Fibroblast of pulmonary artery (primary cell): ENCODE measurements at places on chromosomes 11 and 22.

- peak; percentile 90 for DNase-seq
These were observed 35.4 kb upstream of the AMOTL1 start for GRCh38 chr11:94732617-94733281.

- no peak for DNase-seq
These were observed 1381.5 kb upstream of the TENM4 start for GRCh38 chr11:80822308-80822707.

- DNase-seq = peak; percentile 35
These were observed 38.6 kb downstream of the IGF2 start for GRCh38 chr11:2100361-2101170.

GRCh38 chr11:45259592-45259991 is 26.5 kb downstream of the SYT13 start:
- DNase-seq = no peak

- no peak for DNase-seq
These were observed 36.9 kb downstream of the CNTF start for GRCh38 chr11:58659404-58659803.

DNA sequence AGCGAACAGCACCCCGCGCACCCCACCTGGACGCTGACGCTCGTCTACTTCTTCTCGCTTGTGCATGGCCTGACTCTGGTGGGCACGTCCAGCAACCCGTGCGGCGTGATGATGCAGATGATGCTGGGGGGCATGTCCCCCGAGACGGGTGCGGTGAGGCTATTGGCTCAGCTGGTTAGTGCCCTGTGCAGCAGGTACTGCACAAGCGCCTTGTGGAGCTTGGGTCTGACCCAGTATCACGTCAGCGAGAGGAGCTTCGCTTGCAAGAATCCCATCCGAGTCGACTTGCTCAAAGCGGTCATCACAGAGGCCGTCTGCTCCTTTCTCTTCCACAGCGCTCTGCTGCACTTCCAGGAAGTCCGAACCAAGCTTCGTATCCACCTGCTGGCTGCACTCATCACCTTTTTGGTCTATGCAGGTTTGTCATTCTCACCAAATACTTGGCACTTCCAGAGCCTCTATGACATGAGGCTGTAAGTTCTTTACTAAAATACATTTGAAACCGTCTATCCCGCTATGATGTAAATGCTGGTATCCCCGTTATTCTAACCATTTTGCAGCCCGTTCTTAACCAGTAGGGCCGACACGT is 535 bp downstream of the AQP11 start:
- peak; percentile 29 for DNase-seq

DNA sequence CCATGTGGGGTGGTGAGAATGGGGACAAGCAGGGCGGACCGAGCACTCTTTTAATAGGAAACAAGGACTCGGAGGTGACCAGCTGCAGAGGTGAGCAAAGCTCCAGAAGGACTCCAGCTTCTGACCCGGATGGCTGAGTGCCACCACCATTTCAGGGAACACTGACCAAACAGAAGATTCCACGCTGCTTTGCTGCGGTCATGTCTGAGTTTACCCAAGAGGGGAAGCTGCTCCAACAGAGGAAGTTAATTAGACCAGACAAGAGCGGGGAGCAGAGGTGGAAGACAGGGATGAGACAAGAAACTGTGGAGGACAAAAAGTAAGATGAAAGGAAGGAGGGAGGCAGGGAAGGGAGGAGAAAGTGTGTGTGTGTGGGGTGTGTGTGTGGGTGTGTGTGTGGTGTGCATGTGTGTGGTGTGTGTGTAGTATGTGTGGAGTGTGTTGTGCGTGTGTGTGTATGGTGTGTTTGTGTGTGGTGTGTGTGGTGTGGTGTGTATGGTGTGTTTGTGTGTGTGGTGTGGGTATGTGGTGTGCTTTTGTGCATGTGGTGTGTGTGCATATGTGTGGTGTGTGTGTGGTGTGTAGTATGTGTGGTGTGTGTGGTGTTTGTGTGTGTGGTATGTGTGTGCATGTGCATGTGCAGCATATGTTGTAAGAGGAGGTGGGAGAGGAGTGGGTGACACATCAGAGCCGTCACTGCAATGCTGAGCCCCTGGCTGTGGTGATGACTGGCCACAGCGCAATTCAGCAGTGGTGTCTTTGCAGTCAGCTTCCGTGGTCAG is 82.2 kb upstream of the AKIP1 start:
- DNase-seq = no peak

- DNase-seq = peak; percentile 11
These were observed 117.6 kb downstream of the ARHGAP8 start for GRCh38 chr22:44870021-44870420.

DNA sequence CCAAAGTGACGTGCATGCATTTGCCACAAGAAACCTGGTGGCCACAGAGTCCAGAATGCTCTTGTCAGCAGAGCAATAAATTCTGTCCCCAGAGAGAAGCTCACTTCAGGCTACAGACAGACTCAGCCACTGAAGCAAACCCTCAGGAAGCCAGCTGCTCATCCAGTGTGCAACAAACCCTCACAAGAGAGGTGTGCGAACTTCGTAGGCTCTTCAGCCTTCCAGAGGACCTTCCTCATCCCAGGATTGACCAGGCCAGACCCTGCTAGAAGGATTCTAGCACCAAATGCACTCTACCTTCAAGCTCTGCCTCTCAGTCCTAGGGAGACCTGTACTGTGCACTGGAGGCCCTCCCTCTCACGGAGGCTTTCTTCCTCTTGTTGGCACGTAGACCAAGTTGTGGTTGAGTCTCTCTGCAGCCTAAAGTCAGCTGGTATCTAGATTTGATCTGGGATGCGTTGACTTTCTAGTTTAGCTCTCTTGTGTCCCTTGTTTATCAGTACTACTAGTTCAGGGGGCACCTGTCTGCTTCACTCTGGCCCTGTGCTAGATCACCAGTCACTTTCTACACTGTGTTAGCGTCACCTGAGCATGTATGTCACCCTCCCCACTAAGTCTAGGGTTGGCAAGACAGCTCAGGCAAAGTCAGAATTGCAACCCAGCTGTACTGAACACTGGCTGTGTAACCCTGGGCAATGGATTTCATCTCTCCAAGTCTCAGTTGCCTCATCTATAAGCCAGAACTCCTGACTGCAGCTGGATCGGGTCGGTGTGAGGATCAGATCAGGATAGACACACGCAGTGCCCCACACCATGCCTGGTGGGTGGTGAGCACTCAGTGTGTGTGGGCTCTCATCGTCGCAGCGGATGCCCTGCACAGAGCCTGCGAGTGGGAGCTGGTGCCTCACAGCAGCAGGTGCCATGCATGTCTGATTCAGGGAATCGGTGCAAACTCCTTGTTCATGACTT is 22.1 kb upstream of the TMPRSS13 start:
- DNase-seq = no peak

- no peak for DNase-seq
These were observed at the start of gene IGLL5 for GRCh38 chr22:22887621-22888503. Gene IGLL5 (plus strand): TSS chr22:22887816. CDS start chr22:22888054, 238 bp downstream.

DNA sequence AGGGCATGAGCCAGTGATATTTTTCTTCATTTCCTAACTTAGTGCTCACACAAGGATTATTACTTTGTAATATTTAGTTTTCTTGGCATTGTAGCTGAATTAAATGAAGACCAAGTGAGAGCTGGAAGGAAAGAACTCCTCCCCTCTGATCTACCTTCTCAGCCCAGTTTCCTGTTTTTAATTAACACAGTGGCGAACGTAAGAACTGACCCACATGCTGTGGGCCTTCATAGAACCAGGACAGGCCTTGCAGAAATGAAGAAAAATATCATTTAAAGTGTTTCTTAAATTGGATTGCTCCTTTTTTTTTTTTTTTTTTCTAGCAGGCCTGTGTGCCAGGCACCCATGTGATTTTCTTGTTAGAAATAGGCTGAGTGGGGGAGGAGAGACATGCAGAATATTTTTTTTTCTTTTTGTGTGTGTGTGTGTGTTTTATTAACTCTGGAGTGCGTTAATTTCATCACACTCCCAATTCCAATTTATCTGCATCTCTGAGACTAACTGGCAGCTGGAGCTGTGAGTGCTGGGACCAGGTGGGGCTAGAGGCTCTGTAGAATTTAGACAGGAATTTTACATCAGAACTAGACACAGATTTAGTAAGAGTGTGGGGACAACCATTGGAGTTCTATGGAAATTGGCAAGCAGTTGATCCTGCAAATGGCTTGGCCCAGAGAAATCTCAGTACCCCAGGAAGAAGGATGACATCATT is 320.5 kb downstream of the DDX10 start:
- DNase-seq = no peak

DNA sequence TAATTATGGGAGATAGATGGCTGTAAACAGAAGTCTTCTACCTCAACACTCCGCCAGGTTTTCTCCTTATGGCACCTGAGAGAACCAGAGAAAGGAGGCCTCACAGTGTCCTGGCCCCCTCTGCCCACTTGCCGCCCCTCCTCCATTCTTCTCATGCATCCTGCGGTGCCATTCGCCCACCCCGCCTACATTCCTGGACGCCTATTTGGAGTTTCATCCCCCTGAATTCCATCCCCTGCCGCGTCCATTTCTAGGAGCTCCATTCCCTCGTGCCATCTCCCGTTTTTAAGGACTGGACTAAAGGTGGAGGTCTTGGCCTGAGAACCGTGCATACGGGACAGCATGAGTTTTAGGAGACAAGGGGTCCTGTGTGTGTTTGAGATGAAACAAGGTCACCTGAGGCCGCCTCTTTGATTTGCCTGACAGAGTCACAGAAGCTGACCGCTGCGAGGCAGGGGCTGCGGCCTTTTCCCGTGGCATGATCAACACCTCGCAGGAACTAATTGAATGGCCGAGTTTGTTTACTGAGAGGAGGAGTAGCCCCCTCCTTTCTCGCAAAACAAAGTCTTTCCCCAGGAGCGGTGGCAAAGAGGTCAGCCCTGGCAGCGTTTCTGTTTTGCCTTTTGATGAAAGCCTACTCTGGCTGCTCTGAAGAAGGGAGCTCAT is 246.2 kb downstream of the ST3GAL4 start:
- no peak for DNase-seq

DNA sequence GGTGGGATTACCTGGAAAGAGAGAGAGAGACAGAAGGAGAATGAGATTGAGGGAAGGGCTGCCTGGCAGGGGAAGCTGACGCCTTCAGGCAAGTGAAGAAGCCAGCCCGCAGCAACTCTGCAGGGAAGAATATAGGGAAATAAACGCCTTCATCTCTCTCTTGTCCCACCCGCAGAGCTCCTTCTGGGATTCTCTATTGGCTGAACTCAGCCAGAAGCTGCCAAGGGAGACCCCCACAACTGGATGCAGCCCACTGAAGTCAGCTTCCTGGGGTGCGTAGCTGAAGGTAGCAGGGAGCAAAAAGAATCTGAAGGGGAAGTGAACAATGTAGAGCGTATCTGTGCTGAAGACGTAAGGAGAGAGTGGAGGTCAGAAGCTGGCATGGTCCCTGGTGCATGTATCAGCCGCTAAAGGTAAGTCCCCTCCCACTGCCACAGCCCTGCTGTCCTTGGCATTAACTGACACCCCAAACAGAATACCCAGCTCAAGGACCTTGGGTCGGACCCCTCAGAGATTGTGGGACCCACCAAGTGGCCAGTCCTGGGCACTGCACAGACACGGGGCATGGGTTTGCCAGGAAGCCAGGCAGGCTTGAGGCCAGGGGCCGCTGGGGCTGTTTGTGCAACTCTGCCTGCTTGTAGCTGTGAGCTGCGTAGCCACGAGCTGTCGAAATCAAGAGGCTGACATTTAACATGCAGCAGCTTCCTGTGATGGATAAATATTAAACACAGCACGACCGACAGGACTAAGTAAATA is 469.9 kb downstream of the MN1 start:
- peak; percentile 84 for DNase-seq

DNA sequence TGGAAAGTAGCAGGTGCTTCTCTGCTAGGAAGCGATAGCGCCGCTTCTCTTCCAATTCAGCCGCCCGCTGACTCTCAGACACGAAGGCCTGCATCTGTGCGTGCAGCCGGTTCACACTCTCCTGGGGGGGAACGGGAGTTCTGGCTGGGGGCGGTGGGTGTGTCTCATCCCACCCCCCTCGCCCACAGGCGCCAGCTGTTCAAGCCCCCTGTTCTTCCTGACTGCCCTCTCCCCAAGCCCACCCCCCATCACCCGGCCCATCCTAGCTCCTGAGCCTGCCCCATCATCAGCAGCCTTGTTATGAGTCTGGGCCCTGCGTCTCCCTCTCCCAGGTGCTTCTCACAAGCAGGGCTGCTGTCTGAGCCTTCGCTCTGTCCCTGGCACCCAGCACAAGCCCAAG is 13.1 kb upstream of the SLC16A8 start:
- DNase-seq = no peak

DNA sequence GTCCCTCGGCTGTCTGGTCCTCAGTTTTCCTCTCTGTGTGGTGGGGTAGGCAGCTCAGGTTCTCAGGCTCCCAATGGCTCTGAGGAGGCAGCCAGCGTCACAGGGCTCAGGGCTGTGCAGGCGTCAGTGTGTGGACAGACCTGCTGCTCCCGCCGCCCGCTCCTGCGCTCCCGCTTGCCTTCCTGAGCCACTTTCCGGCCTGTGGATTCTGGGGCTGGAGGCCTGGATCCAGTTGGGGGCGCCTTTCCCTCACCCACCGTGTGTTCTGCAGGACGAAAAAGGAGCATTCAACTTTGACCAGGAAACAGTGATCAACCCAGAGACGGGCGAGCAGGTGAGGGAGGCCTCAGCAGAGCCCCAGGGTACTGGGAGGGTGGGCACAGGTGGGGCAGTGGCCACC is 14.7 kb downstream of the DPP3 start:
- DNase-seq = no peak

DNA sequence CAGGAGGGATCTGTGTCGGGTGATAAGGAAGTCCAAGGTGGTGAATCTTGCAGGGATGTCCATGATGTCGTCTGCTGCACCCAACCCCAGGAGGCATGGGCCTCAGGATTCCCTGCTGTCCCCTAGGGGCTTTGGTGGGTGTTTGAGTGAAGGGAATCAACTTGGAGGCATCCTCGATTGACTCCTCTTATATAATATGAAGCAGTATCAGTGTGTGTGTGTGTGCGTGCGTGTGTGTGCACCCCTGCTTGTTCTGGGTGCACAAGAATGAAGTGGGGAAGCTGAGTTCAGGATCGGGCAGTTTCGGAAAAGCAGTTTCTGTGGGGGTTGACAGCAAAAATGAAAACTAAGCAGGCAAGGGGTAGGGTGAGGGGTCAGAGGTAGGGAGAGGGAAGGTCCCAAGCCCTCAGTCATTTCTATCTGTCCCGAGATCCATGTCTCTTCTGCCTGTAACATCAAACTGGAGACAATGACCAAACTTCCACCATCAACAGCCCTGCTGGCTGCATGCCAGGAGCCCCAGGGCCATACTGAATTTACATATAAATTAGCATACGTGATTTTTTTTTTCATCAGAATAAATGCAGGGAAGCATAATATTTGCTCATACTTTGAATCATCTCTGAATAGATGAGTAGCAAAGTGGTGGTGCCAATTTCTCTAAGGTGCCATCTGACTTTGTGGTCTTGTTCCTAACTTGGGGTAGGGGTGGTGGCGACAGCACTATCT is 2.0 kb downstream of the NTM start:
- no peak for DNase-seq

GRCh38 chr11:79414644-79415317 is 26.0 kb downstream of the TENM4 start:
- DNase-seq = peak; percentile 69
